Activated T-cell treated with anti-CD3 and anti-CD28 coated beads for 48 hours (primary cell): ENCODE measurements at places on chromosomes 12 and 14.

GRCh38 chr14:74945852-74946658 is 9.3 kb downstream of the PGF start:
- peak; percentile 68 for DNase-seq

GRCh38 chr14:70416338-70416724 is 559 bp downstream of the SYNJ2BP start:
- no peak for DNase-seq

DNA sequence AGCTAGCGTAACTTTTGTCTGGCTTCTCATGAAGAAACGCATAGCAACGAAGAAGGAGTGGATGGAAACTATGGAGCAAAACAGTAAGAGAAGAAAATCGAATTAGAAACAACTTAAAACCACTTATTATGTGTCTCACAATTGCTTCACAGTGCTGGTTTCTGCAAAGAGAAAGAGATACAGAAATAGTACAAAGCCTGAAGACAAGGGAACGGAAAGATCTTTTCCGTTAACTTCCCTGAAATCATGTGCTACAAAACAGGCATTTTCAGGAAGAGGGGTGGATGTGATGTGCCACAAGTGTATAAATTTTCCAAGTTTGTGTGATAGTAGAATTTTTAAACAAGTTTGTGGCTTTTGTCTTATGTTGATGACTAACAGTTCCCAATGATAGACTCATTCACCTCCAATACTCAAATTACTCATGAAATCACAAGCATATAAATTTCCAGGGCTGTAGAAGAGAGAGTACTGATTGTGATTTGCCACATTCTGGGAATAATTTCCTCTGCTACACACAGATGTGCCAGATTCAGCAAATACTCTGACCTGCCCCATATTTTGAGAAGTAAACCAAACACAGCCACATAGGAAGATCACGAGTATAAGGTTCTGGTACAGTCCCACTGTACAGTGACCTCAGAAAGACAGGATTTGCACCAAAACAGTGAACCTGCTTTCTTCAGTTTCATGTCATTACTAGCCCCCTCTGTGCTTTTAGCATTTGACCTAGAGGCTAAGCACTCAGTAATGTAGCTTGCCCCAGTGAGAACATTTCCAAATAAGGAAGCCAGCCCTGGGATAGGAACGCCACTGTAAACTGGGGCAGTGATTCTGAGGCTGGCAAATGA is 41.4 kb upstream of the PPFIA2 start:
- DNase-seq = no peak

DNA sequence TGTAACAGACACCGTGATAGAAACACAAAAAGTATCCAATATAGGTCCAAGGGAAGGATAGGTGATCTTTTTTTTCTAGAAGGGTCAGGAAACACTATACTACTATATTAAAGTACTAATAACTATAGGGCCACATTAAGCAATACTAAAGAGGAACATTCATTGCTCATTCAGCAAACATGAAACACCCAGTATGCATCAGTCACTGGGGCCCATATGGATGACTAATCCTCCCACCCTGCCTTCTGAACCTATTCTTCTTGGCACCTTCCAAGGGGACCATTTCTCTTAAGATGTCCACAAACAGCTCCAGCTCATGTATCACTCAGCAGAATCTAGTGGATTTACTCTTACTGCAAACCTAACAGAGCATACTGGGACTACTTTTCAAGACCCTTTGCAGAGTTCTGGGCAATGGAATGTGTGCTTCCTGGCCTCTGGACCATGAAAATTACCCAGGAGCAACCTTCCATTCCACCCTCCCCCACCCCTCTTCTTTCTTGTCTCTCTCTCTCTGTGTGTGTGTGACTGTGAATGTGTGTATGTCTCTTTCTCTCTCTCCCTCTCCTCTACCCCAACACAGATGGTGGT is 187.9 kb downstream of the EPS8 start:
- no peak for DNase-seq

GRCh38 chr12:76402259-76402658 is 54.0 kb upstream of the BBS10 start:
- no peak for DNase-seq

GRCh38 chr14:87139299-87139698 is 853.7 kb downstream of the GALC start:
- no peak for DNase-seq
